Activated CD4-positive, CD25-positive, alpha-beta regulatory T cell treated with anti-CD3 and anti-CD28 coated beads, Interleukin-2, amount 50 U/mL, for 72 hours (primary cell): ENCODE measurements at places on chromosomes 5 and 9.

DNA sequence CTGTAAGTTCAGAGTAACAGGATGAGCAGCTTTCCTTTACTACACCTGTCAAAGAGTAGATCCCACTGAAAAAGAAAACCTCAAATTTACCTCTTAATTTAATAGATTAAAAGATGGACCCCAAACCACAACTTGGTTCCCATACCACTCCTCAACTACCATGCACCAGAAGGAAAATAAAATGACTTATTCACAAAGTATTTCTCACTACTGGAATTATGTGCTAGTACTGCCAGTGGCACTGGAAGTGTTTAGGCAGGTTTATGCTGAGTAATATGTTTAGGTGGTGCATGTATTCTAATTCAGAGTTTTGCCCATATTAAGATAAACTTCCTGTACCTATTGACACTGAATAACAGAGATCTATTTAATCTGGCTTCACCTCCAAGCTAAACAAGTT, 6.6 kb downstream of the PLK2 start:
- no peak for DNase-seq

GRCh38 chr5:134129411-134130238, 15.1 kb downstream of the TCF7 start:
- DNase-seq: no peak

DNA sequence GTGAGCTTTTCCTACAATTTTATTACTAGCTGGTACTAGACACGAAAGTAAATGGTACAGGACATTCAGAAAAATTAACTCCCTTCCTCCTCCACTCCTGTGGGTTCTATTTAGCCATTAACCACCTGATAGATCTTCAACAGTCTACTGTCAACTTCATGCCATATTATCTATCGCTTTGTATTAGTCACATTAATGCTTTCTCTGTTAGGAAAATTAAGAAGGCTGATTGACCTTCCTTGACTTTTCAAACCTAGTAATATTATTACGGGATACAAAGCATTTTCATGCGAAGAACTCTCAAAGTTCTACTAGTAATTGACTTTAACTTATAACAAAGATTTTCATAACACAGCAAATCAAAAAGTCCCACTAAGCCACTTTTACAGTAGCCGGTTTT, 1.2 kb downstream of the TEX10 start:
- DNase-seq: no peak

GRCh38 chr5:51582871-51583394, 199.7 kb downstream of the ISL1 start:
- DNase-seq: no peak

DNA sequence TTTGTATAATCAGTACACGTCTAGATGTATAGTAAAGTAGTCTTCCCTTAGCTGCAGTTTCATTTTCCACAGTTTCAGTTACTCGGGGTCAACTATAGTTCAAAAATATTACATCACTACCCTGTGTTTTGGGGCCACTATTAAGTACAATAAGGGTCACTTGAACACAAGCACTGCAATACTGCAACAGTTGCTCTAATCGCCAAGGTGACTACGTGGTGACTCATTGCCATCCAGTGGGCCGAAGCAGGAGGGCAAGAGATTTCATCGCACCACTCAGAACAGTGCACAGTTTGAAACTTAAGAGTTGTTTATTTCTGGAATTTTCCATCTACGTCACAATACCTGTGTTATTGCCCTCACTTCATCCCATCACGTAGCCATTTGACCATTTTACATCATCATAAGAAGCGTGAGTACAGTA, at the start of gene ARL14EPL:
ARL14EPL (plus strand) TSS at position 379 of the 424 bp plus-strand sequence. CDS start 18,994 bp downstream, outside the sequence.
- DNase-seq: no peak

GRCh38 chr5:56816546-56817081, 1.3 kb downstream of the MAP3K1 start:
- peak; percentile 68 for DNase-seq

GRCh38 chr5:54586336-54586735, 68.8 kb downstream of the SNX18 start:
- DNase-seq: no peak

DNA sequence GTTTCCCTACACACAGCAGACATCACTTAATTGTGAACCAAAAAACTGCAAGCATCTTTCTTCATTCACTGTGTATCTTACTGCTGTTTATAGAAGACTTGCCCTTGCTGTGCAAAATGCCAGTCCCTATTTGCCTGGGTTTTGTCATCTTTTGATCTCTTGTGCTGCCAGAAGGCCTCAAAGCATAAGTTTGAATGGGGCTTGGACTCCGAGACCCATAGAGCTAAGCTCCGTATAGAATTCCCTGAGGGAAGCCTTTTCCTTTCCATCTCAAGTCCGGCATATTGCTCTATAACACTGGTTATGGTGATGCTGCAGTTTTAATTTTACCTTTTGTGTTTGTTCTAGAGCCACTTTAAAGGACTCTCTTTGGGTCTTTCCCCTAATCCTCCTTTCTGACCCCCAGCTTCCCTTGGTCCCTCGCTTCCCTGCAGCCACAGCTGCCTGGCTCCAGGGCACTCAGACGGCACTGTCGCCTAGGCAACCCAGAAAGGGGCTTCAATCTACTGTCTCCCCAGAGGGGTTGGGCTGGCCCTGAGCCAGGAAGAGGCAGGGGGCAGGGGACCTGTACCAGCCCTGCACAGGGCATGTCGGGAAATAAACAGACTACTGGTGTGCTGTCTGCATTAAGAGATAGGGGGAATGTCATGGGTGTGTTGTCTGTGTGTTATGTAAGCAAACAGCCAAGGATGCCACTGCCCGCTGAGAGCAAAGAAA, 73.4 kb upstream of the MELK start:
- no peak for DNase-seq

- no peak for DNase-seq
Observed at GRCh38 chr5:6222121-6222520, 156.2 kb downstream of the MED10 start.

DNA sequence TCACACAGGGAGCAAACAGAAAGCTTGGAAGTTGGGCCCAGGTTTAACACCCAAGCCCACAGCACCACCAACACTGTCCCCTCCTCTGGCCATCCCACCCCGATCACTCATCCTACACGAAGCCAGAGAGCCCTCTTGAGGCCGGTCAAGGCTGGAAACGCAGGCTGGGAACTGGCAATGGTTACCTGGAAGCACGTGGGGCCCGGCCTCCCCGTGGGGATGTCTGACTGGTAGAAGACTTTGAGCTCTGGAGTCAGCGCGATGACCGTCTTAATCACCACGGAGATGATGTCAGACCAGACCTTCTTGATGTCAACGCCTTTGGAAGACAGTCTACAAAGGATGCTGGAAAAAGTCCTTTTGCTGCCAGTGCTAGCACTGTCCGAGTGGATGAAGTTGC, 104.1 kb downstream of the TTLL11 start:
- DNase-seq: no peak

DNA sequence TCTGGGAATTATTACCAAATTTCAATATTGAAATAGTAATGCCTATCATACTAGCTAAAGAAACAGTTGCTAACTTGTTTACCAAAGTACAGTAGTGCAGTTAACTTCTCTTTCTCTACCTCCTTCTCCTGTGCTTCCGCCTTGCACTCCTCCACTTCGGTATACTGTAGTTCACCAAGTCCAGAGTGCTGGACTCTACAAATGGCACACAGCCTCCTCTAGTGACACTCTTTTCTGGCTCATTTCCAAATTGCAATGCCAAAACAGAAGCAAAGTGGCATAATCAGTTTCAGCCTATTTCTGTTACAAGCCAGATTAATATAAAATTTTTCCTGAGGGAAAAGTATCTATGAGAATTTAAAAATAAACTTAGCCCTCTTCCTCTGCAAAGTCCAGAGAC, 86.0 kb upstream of the RASGRF2 start:
- DNase-seq: no peak

GRCh38 chr9:6667633-6668280, 22.2 kb upstream of the GLDC start:
- DNase-seq: no peak

DNA sequence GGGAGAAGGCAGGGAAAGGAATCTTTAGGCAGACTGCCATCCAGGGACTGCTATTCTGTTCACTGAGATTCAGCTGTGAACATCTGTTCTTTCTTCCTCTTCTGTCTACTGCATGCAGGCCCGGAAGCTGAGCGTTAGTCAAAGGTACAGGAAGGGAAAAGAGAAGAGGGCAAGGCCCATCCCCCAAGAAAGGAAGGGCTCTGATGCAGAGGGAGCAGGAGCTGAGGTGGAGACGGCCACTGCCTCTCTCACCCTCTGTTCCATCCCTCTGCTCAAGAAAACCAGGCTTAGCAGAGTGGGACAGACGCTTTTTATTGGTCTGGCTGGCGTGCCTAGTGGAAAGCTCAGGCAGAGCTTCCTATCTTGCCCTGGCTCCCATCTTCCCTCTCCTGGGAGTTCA, 57.6 kb downstream of the PFDN1 start:
- DNase-seq: no peak

- DNase-seq: no peak
Observed at GRCh38 chr9:76901801-76902200, 4.1 kb downstream of the PRUNE2 start.

- DNase-seq: peak; percentile 38
Observed at GRCh38 chr9:92807757-92808725, 43.4 kb upstream of the BICD2 start.
